Left lung (tissue), 14 donors: ENCODE measurements at places on chromosomes 16 and 17. TPM values are rescaled to one million over a fixed set of nuclear protein-coding genes. Genes with fewer than 3 reads are reported as not detected.

DNA sequence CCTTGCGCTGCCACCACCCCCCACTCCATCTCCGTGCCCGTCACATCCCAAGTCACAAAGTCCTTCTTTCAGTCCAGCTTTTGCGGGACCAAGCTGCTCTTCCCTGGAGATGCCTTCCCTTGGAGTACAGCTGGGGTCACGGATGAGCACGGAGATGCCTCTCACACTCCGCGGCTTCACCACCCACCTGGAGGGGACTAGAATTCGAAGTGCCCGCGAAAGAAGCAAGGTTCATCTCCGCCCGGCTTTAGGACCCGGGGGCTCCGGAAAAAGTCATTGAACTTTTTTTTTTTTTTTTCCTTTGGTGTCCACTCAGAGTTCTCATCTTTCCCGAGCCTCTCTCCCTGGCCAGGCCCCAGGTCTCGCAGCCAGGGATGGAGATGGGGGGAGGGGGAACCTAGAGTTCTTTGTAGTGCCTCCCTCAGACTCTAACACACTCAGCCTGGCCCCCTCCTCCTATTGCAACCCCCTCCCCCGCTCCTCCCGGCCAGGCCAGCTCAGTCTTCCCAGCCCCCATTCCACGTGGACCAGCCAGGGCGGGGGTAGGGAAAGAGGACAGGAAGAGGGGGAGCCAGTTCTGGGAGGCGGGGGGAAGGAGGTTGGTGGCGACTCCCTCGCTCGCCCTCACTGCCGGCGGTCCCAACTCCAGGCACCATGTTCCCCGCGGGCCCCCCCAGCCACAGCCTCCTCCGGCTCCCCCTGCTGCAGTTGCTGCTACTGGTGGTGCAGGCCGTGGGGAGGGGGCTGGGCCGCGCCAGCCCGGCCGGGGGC is at the start of gene FKBP10:
Gene FKBP10, plus strand, starts transcription at position 624 of the 771 bp plus-strand sequence. Its CDS starts 31 bp downstream, at position 655.
- peak within 1 kb of the TSS; percentile 67 for H3K27ac ChIP-seq
- peak within 1 kb of the TSS; percentile 63 for H3K4me3 ChIP-seq
- DNase-seq, result no peak
- H3K4me1 ChIP-seq, result peaks cover 32% of the 10 kb centered on the region
- peaks cover 36% of the 10 kb centered on the region for H3K27me3 ChIP-seq

The TOB1 gene
- total RNA-seq, result 53.4 TPM

The PRR35 gene
- not detected for total RNA-seq

The TBX2 gene
- 104 TPM for total RNA-seq
